Pancreas (tissue), 10 donors: ENCODE measurements at places on chromosomes 16 and 17. TPM values are rescaled to one million over a fixed set of nuclear protein-coding genes. Genes with fewer than 3 reads are reported as not detected.

GRCh38 chr17:64466019-64466735, 17.3 kb downstream of the MILR1 start:
- no peaks in the 10 kb centered on the region for H3K36me3 ChIP-seq
- no peak overlapping the region for H3K4me3 ChIP-seq
- DNase-seq: no peak
- no peaks in the 10 kb centered on the region for H3K27me3 ChIP-seq
- H3K27ac ChIP-seq: no peak overlapping the region

DNA sequence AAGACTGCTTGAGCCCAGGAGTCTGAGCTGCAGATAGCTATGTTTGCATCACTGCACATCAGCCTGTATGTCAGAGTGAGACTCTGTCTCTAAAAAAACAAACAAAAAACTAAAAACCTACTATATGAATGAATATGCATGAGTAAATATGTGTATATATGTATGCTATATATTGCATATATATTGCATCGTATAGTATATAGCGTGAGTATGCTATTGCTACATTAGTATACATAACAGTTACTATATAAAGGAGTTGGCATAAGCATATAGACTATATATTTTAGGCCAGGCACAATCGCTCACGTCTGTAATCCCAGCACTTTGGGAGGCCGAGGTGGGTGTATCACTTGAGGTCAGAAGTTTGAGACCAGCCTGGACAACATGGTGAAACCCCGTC, 16.1 kb downstream of the DDX42 start:
- no peak overlapping the region for H3K27ac ChIP-seq
- DNase-seq: no peak
- H3K4me3 ChIP-seq: no peak overlapping the region
- no peaks in the 10 kb centered on the region for H3K4me1 ChIP-seq

DNA sequence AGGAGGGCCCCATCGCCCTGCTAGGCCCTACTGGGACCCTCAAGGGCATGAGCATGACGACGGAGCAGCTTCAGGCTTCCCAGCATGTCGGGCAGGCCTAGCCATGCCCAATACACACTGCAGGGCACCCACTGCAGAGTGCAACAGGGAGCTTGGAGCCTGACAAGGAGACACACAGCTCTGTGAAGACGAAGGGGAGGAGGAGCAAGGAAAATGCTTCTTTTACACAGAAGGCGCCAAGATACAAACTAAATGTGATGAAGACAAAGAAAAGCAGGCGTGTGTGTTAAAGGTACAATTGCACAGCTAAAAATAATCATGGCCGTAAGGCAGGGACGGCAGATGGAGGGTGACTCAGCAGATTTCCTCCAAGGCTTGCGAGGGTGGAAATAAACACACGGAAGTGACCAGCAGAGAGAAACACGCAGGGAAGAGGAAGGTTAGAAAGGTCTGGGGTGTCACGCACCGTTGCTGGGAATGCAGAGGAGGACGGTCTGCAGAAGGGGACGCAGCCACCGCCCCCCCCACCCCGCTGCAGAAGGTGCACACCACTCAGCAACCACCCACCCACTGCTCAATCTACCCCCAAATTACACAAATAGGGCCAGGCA, 108.5 kb downstream of the ZNF778 start:
- no peaks in the 10 kb centered on the region for H3K36me3 ChIP-seq
- H3K4me1 ChIP-seq: peaks cover 6% of the 10 kb centered on the region
- H3K27me3 ChIP-seq: no peaks in the 10 kb centered on the region

DNA sequence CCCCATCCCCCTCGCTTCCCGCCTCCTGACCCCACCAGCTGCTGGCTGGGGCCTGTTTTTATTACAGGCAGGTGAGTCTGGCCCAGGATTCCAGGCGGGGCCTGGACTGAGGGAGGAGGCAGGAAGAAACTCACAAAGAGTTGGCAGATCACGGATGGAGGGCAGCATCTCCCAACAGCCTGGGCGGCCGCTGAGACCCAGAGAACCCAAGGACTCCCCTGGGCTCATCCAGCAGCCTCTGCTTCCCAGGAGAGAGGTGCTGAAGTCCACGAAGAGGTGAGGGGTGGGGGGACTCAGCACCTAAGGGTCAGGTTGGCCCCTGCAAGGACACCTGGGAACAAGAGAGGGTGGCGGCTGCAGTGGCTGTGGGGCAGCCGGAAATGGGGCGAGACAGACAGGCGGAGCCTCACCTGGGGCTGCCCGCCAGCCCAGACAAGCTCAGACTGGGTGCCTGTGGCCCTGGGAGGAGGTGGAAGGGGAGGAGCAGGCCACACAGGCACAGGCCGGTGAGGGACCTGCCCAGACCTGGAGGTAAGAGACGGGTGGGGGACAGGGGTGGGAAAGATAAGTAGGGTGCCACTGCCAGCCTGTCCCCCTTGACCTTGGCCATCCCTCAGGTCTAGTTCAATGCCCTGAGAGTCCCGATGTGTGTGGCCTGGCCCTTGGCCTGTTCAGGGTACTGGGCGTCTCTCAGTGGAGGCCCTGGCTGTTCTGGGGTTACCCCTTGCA, 8.7 kb upstream of the ADGRG1 start:
- peak; percentile 90 for DNase-seq
- H3K27me3 ChIP-seq: no peaks in the 10 kb centered on the region
- H3K4me3 ChIP-seq: peak overlapping the region; percentile 66
- peaks cover 42% of the 10 kb centered on the region for H3K4me1 ChIP-seq
- H3K36me3 ChIP-seq: no peaks in the 10 kb centered on the region

GRCh38 chr17:16486373-16487250, 5.4 kb downstream of the LRRC75A start:
- no peak overlapping the region for H3K27ac ChIP-seq
- H3K4me3 ChIP-seq: no peak overlapping the region
- H3K27me3 ChIP-seq: no peaks in the 10 kb centered on the region
- H3K4me1 ChIP-seq: peaks cover 11% of the 10 kb centered on the region

- no peaks in the 10 kb centered on the region for H3K27me3 ChIP-seq
- no peak for DNase-seq
- no peaks in the 10 kb centered on the region for H3K4me1 ChIP-seq
- H3K4me3 ChIP-seq: no peak overlapping the region
- H3K27ac ChIP-seq: no peak overlapping the region
- H3K36me3 ChIP-seq: no peaks in the 10 kb centered on the region
Observed at GRCh38 chr17:8392674-8393469, 4.8 kb downstream of the RNF222 start.

DNA sequence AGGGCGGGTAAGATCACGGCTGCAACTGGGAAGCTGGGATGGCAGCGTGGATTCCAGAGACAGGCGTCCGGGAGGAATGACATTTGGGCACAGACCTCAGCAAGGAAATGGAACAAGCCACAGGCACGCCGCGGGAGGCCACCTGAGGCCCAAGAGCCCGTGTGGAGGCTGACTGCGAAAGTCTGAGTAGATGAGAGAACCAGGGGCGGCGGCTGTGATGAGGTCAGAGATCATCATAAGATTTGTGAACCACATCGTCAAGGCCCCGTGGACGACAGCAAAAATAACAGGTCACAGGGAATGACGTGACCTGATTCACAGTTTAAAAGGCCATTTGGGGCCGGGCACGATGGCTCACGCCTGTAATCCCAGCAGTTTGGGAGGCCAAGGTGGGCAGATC, 48.2 kb downstream of the MRM3 start:
- DNase-seq: no peak
- H3K36me3 ChIP-seq: no peaks in the 10 kb centered on the region
- no peaks in the 10 kb centered on the region for H3K4me1 ChIP-seq
- H3K4me3 ChIP-seq: no peak overlapping the region
- H3K27me3 ChIP-seq: no peaks in the 10 kb centered on the region
- no peak overlapping the region for H3K27ac ChIP-seq

DNA sequence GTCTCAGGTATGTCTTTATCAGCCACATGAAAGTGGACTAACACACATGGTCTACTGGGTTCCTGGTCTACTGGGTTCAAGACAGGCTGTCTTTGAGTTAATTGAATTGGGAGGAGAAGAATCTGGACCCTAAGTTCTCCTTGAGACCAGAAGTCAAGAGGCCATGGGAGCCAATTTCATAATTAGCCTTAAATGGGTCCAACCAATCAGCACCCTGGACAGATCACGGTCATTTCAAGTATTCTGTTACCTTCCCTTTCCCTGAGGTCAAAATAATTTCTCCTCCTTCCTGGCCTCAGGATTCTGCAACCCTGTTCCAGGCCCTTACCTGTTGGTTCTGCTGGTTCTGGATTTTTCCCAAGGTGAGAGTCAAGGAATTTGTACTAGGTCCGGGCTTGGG, 23.8 kb downstream of the OSBPL7 start:
- no peaks in the 10 kb centered on the region for H3K36me3 ChIP-seq
- no peaks in the 10 kb centered on the region for H3K27me3 ChIP-seq
- no peak overlapping the region for H3K4me3 ChIP-seq
- H3K27ac ChIP-seq: no peak overlapping the region
- no peaks in the 10 kb centered on the region for H3K4me1 ChIP-seq
- DNase-seq: no peak

DNA sequence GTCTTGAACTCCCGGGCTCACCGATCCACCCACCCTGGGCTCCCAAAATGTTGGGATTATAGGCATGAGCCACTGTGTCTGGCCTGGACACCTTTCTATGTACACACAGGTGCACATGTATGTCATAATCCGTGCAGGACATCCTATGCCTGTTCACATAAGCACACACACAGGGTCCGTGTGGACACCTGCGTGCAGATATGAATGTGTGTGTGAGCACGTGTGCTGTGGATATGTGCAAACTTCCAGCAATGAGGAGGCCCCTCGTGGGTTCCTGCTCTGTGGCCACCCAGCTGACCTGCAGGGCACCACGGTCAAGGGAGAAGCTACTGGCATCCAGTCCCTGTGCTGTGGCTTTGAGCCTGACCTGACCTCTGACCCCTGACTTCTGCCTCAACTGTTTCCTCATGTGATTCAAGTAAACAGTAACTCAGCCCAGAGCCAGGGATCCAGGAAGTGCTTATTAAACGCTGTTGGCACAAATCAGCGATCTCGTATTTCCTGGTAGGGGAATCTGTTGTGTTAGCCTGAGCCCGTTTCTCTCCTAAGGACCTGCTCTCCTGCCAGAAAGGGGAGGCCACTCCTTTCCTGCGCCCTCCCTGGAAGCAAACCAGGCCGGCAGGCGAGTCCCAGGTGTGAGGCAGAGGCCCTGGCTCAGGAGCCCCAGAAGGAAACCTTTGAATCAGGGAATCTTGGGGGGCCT, 6.5 kb downstream of the CPNE7 start:
- H3K36me3 ChIP-seq: no peaks in the 10 kb centered on the region
- H3K4me3 ChIP-seq: no peak overlapping the region
- H3K4me1 ChIP-seq: no peaks in the 10 kb centered on the region
- peak overlapping the region; percentile 85 for H3K27ac ChIP-seq
- peak; percentile 48 for DNase-seq

- H3K27ac ChIP-seq: no peak overlapping the region
- no peak for DNase-seq
- no peaks in the 10 kb centered on the region for H3K4me1 ChIP-seq
- peaks cover 43% of the 10 kb centered on the region for H3K36me3 ChIP-seq
Observed at GRCh38 chr17:12990041-12990808, 27.6 kb downstream of the ELAC2 start.

DNA sequence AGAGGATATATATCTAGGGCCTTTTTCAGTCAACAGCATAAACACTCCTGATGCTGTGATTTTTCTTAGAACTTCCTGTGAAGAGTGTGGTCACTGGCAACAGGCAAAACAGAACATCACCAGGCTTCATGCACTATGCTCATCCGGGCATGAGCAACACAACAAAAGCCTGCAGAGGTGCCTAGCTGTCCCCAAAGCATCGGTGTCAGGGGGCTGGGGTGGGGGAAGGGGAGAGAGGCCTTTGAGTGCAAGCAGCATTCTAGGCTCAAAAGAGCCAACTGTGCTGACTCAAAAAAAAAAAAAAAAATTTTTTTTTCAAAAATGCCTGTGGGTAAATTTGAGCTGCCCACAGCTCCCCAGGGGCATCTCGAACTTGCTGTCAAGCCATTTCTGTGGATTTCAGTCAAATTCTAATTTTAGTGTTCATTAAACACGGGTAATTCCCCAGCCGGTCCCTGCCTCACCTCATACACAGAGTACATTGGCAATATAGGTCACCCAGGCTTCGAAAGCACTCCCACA, 194.6 kb upstream of the DYNLRB2 start:
- no peak overlapping the region for H3K27ac ChIP-seq
- no peak overlapping the region for H3K4me3 ChIP-seq
- no peaks in the 10 kb centered on the region for H3K27me3 ChIP-seq
- no peaks in the 10 kb centered on the region for H3K4me1 ChIP-seq

DNA sequence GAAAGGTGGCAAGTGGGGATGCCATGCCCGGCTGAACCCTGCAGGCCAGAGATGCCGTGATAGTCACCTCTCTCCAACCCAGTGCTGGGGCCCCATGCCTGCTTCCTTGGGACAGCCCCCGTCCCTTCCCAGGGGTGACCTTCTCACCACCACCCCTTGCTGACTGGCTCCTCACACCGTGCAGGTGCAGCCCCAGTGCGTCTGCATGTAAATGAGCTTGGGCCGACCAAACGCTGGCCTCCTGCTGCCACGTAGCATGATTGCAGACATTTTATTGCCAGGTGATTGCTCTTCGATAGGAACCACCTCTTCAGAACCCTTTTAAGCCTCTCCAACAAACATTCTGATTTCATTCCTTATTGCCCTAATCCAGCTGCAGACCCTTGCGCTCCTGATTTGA, 32.5 kb downstream of the ASIC2 start:
- no peak for DNase-seq
- no peak overlapping the region for H3K27ac ChIP-seq
- H3K4me1 ChIP-seq: no peaks in the 10 kb centered on the region
- no peaks in the 10 kb centered on the region for H3K36me3 ChIP-seq
- H3K27me3 ChIP-seq: no peaks in the 10 kb centered on the region
- no peak overlapping the region for H3K4me3 ChIP-seq

The KRT24 gene
- not detected for total RNA-seq

The MYH1 gene
- not detected for total RNA-seq

The ZNF205 gene
- 8.8 TPM for total RNA-seq

The TBC1D3D gene
- not detected for total RNA-seq

The CDRT15L2 gene
- total RNA-seq: not detected

The LRRC75A gene
- total RNA-seq: 2.7 TPM

The SOST gene
- total RNA-seq: not detected

The BCAR1 gene
- 30.1 TPM for total RNA-seq

The HEXD gene
- 37.8 TPM for total RNA-seq

The CNTNAP1 gene
- total RNA-seq: 3.8 TPM

The PCTP gene
- total RNA-seq: 9.3 TPM

The PRR35 gene
- total RNA-seq: 0.09 TPM

The ADORA2B gene
- 2.7 TPM for total RNA-seq
